Central memory CD8-positive, alpha-beta T cell (primary cell): ENCODE measurements at places on chromosomes 16 and 17.

- no peak for DNase-seq
These were observed 74.5 kb downstream of the SEC14L1 start for GRCh38 chr17:77215281-77215680.

DNA sequence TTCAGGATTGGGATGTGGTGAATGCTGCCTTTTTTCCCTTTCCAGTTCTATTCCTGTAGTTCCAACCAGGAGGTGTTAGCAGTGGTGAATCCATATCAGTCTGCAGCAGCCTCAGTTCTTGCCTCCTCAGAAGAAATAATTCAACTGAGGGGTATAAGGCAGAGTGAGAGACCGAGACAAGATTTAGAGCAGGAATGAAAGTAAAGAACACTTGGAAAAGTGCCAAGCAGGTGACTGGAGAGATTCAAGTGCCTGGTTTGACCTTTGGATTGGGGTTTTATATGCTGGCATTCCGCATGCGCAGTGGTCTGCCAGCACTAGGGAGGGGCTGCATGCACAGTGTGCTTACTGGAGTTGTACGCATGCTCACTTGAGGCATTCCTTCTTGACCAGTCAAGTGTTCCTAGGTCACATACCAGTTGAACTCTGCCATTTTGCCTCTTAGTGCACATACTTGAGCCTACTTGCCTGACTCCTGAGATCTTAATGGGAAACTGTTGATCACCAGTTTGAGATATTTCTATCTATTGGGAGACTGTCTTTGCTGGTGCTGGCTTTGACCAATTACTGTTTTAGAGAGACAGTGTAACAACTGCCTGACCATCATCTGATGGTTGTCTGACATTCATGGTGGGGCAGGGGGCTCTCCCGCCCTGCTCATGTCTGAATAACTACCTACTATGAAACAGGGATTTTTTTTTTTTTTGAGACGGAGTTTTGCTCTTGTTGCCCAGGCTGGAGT, 680 bp upstream of the CCL15 start:
- no peak for DNase-seq

DNA sequence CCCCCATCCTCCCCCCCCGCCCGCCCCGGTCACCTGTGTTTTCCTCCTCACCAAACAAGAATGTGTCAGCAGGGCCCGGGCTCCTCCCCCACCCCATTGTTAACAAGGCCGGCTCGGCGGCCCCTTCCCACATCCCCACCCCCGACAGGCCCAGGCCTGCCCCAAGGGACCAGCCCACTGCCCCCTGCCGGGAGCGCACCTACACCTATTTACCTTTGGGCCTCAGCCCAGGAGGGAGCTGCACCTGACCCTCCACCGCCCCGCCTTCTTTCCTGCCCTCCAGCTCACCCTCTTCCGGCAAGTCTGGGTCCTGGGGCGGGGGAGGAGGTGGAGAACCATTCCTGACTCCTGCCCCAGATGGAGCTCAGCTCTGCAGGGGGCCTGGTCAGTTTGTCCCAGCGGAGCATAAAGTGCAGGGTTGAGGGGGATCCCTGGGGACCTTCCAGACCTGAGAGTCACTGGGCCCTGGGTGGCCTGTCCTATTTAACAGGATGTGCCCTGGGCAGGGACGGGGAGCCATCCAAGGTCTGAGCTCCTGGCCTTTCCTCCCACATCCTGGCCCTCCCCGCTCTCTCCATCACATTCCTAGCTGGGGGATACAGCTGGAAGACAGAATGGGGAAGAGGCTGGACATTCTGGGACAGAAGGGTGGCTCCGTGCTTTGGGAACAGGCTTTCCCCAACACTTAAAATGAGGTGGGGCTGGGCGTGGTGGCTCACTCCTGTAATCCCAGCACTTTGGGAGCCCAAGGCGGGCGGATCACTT, 8.3 kb downstream of the FOXJ1 start:
- DNase-seq = no peak

- no peak for DNase-seq
These were observed 76.3 kb downstream of the TANC2 start for GRCh38 chr17:63042256-63042812.
